Lower leg skin (tissue), 4 donors: ENCODE measurements at places on chromosomes 3 and 15.

GRCh38 chr3:189239616-189240015 is 67.8 kb downstream of the TPRG1 start:
- no peak for DNase-seq

- no peak for DNase-seq
Observed at GRCh38 chr3:13565581-13566452, 16.9 kb downstream of the FBLN2 start.

DNA sequence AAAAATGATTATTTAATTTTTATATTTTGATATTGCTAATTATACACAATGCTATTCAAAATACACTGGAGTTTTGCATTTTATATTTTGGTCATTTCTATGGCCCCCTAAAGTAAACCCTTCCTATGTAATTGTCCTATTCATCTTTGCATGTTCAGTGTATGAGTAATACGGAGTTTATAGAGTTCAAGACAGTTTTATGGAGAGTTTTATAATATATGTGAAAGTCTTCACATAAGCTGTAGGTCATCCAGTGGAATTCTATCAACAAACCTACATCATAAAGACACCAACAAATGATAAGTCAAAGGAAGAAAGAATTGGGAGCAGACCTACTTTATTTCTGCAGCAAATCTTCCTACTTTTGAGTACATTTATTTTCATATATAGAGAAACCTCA is 1200.4 kb upstream of the EPHA6 start:
- no peak for DNase-seq

DNA sequence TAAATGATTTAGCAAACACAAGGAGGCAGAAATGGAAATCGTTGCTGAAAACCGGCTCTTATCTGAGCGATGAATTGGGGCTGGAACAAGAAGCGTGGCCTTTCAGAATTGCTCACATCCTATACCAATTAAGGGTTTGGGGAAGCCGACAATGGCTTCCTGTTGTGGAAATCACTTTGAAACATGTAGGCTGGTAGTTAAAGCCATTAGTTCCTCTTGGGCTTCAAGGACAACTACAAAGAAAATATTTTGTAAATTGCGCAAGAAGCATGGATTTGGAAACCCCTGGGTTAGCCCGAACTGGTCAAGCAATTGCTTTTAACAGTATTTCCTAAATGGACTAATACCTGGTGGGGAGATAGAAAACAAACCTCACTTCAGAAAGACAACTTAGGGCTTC is 182.4 kb downstream of the ADAMTS9 start:
- DNase-seq: no peak

DNA sequence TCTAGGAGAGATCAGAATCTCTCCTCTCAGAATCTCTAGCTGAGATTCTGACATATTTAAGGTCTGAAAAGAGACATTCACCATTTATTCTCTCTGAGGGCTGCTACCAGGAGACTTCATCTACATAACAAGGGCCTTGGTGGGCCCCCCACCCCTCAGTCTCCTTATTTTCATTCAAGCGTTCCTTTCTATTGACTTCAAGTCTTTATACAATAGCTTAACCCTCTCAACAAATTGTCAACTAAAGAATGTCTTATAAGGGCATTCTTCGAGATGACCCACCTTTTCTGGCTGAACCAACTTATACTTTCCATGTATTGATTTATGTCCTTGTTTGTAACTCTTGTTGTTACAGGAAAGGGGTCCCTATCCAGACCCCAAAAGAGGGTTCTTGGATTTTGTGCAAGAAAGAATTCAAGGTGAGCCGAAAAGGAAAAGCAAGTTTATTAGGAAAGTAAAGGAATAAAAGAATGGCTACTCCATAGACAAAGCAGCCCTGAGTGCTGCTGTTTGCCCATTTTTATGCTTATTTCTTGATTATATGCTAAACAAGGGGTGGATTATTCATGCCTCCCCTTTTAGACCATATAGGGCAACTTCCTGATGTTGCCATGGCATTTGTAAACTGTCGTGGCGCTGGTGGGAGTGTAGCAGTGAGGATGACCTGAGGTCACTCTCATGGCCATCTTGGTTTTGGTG is 209.5 kb upstream of the ALCAM start:
- no peak for DNase-seq

DNA sequence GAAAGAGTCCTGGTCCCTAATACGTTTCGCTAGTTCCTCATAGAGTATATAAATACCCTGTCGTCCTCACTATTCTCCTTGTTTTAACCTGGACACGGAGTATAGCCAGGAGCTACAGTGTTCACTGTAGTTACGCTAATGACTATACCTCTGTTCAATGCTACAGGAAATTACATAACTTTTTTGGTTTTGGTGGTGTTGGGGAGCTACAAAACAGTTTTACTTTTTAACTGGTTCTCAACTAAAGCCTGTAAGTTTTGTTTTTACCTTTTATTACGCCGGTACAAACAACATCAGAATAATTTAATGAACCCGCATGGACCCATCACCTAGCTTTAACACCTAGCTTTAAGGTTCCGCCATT is 1.5 kb downstream of the LMLN start:
- no peak for DNase-seq

DNA sequence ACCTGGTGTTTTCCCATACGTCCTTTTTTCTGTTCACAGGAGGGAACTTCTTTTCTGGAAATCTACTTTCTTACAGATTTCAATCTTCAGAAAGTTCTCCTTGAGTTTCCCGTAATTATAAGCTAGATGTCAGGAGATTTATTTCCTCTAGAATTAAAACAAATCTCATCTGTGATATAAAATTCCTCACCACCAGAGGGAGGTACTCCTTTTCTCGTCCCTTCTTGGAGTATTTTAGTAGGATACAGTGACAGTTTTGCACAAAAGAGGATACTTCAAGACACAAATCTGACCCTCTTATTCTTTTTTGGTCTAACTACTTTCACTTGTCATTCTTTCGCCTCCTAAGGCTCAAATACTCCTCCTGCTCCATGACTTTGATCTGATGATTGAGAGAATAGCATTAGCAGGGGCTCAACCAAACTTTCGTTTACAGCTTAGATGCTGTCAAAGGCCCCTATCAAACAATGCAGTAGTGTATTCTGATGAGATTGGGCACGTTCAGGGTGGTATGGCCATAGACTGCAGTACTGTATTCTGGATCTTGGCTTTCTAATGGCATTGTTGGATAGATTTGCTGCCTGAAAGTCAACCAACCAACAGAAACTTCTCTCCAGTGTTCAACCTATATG is 38.0 kb downstream of the TMEM41A start:
- no peak for DNase-seq

- no peak for DNase-seq
Observed at GRCh38 chr3:195195321-195196209, 75.4 kb downstream of the XXYLT1 start.

DNA sequence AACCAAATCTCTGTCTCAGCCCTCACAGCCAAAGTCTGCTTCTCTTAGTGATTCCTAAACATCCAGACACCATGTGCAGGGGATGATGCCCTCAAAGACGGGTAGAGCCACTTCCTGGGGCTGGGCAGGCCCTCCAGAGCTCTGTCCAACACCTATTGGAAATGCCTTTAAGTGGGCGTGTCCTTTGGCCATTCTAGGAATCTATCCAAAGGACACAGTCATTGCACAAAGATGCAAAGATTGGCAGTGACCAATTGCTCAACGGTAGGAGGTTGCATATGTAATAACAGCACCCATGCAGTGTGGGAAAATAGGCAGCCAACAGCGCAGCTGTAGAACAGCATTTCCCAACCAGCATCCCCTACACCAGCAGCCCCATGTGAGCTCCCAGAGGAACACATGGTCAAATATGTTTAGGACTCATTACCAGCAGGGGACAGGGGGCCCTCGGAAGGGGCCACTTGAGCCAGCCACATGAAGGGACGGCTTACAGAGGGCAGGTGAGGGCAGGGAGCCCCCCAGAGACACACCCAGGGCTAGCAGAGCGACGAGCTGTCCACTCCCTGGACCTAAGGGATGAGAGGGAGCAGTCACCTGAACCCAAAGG is 142.8 kb upstream of the IQSEC1 start:
- no peak for DNase-seq

- DNase-seq: no peak
Observed at GRCh38 chr3:185760550-185760949, 64.3 kb downstream of the IGF2BP2 start.

DNA sequence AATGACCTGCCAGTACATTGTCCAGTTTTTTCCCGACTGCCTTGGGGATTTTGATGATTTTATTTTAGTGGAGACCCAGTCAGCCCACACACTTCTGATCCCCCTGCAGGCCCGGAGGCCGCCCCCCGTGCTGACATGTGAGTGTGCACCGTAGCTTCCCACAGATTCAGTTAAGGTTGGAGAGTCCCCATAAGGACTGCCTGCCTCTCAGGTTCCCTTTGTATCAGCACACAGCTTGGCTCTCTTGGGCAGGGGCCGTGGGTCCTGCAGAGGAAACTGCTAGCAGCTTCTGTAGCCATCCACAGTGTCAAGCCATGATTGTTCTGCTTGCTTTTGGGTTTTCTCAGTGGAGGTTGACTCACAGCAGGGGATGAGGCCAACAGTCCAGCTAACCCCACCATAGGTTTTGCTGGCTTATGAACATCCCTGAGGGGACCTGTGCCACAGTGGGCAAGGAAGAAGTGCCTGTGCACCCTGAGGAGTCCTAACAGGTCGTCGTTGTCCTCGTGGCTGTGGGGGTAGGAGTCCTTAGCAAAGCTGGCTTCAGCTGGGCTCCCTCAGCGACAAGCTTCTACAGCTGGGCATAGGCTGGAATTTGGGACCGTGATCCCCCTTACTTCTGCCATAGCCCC is 46.4 kb downstream of the DLEC1 start:
- DNase-seq: peak; percentile 81

DNA sequence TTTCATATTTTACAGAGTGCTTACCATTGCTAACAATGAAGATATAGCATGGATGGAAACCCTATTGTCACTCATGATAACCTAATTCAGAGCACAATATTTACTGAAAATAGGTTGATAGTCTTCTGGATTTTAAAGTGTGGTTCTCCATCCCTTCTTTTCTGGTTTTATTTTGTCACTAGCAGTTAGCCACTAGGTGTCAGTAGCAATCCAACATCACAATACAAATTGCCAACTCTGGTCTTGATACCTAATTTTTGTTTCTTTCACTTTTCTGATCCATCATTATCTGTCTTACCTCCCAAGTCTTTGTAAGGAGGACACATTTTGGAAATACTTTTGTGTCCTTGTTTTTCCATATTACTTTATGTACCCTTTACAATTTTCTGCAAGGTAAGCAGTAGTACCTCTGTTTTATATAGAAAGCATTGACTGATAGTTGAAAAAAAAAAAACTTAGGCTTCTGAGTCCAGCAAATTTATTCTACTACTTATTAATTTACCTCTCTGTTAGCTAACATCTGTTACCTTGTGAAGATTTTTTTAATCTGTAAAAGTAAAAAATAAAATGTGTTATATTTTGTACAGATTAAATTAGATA is 28.3 kb upstream of the CRYBG3 start:
- no peak for DNase-seq

GRCh38 chr3:188662795-188663194 is 508.8 kb downstream of the LPP start:
- no peak for DNase-seq

- no peak for DNase-seq
Observed at GRCh38 chr3:147939839-147940238, 530.7 kb downstream of the ZIC1 start.

DNA sequence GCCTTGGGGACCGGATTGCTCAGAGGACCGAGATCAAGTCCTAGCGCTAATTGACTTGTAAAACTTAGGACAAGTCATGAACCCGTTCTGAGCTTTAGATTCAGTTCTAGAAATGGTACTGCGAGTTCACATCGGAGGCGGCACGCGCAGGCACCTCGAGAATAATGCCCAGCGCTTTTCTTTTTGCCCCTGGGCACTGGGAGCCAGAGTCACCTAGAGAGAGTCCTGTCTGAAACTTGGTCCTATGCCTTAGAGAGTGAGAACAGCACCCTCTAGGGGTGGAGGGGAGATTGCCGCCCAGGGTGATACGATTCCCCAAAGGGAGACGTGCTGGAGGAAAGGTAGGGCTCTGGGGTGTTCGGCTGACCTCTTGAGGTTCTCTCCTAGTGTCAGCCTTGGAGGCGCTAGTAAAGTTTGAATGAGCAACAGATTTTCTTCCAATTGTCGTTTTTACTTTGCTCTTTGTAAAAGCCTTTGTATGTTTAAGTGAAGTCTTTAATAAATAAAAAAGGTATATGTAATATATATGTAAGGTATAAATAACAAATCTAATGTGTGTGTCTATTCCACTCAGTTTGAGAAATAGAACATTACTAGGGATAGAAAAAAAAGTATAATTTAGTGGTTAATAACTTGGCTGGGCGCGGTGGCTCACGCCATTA is 826 bp downstream of the EEF1AKMT4 start:
- DNase-seq: peak; percentile 87

GRCh38 chr3:20729185-20729584 is 543.2 kb upstream of the SGO1 start:
- DNase-seq: no peak

- peak; percentile 98 for DNase-seq
Observed at GRCh38 chr3:14947100-14947885, at the start of gene NR2C2. Gene NR2C2 (plus strand): TSS chr3:14947583. CDS start chr3:15003915, 56,332 bp downstream.

- peak; percentile 72 for DNase-seq
Observed at GRCh38 chr3:141795276-141795675, 32.1 kb downstream of the GRK7 start.

GRCh38 chr3:85710490-85710889 is 751.7 kb downstream of the CADM2 start:
- no peak for DNase-seq

GRCh38 chr3:117398141-117398899 is 688.7 kb downstream of the TUSC7 start:
- DNase-seq: no peak

DNA sequence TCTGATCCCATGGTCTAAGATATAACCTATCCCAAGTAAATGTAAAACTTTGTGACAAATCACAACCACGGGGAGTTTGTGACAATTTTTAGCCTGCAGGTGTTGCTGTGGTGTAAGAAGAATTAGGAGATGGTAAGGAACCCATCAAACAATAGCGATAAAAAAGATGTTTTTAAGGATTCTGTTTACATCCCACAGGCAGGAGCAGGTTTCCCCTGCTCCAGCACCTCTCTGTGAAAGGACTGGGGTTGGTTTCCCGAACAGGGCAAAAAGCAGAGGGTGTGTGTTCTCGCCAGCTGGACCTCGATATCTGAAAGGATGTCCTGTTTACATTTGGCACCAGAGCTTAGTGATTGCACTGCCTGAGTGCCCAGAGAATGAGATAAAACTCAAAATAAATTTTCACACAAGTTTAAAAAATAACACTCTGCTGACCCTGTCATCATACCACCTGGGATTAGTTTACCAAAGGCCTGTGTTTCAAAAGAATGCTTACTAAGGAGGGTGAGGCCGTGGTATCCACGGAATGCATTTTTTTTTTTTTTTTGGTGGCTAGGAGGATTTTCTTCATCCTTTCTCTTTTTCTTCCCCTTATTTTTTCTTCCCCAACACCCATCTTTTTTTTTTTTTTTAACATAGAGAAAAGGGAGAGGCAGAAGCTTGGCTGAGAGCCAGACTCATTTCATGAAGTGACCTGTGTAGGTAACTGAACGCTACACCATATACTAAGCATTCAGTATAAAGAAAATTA is 151.8 kb upstream of the DPH6 start:
- DNase-seq: no peak

DNA sequence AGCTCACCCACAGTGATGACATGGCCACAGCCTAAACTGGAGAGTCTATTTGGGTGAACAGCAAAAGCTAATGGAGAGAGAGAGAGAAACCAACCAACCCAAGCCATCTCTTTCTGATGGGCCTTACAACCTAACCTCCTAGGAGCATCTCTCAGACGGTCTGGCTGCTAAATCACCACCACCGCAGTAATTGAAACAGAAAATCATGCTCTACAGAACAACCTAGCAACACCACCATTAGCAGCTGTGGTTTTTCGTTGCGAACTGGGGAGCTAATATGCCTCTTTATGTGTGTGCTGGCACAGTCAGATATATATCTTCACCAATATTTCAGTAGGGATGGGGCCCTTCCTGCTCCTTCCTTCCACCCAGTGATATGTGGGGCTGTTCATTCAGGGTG is 166.9 kb upstream of the PROK2 start:
- DNase-seq: no peak
